ENCODE measurements at places on chromosomes 5 and 9. TPM values are rescaled to one million over a fixed set of nuclear protein-coding genes. Genes with fewer than 3 reads are reported as not detected.

Gene CBY3
- total RNA-seq: not detected

Gene KCNMB1
- 5.9 TPM for total RNA-seq

Gene PCDHB6
- total RNA-seq: 0.87 TPM

Gene PCDHGB7
- total RNA-seq: 14.6 TPM

Gene OMD
- total RNA-seq: 6.5 TPM

Gene GDNF
- total RNA-seq: 0.18 TPM

Gene ARL14EPL
- total RNA-seq: not detected

Gene GRXCR2
- total RNA-seq: not detected

Gene FAM221B
- total RNA-seq: 5.1 TPM

Gene C5orf52
- total RNA-seq: 5.9 TPM

Gene IL3
- total RNA-seq: not detected

DNA sequence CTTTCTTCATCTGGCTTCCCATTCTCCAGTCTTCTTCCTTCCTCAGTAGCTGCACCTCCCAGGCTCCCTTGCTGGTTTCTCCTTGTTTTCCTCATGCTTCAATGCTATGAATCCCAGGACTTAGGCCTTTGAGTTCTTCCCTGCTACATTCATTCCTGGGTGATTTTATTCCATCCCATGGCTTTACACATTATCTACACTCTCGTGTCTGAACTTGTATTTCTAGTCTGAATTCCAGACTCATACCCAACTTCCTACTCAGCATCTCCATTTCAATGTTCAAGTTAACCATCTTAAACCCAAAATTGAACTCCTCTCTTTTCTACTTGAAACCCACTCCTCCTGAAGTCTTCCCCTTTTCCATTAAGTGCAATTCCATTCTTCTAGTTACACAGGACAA, 20.0 kb downstream of the SLC24A2 start:
- no peak for DNase-seq
- no peak overlapping the region for H3K4me3 ChIP-seq
- H3K36me3 ChIP-seq: no peaks in the 10 kb centered on the region
- no peaks in the 10 kb centered on the region for H3K4me1 ChIP-seq
- H3K27me3 ChIP-seq: no peaks in the 10 kb centered on the region

GRCh38 chr9:38431116-38431515, 6.9 kb upstream of the IGFBPL1 start:
- no peaks in the 10 kb centered on the region for H3K36me3 ChIP-seq
- H3K4me1 ChIP-seq: no peaks in the 10 kb centered on the region
- H3K27ac ChIP-seq: no peak overlapping the region

GRCh38 chr5:146173597-146173996, 8.9 kb downstream of the LARS1 start:
- DNase-seq: no peak
- no peaks in the 10 kb centered on the region for H3K36me3 ChIP-seq
- no peaks in the 10 kb centered on the region for H3K4me1 ChIP-seq
- no peak overlapping the region for H3K27ac ChIP-seq

DNA sequence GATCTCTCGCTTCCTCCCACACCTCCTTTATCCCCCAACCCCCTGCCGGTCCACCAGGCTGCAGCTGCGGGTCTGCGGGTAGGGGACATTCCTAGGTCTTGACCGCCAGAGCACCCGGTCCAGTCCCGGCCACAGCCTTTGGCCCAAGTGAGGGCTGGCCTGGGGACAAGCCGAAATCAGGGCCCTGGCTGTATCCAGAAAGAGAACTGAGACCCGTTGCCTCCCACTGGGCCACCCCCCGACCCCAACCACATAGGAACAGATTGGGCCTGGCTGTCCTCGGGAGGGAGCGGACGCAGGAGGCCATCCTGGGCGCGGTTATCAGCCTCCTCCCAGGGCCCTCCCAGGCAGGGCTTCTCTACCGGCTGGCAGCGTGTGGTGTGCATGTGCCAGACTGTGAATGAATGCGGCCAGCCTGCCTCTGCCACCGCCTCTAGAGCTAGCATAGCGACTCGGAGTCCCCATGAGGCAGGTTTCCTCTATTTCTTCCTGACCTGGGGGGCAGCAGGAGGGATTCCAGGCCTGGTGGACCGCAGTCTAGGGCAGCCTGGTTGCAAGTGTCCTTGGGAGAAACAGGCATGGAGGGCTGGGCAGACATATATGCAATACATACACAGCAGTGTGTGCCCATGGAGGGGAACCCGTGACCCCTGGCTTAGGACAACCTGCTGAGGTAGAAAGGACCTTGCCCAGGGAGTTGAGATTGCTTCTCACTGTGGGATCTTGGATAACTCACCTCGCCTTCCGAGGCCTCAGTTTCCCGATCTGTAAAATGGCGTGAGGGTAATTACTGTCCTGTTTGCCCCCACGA, 1.2 kb downstream of the N4BP3 start:
- no peak overlapping the region for H3K27ac ChIP-seq
- H3K4me3 ChIP-seq: peak overlapping the region; percentile 48
- no peaks in the 10 kb centered on the region for H3K4me1 ChIP-seq
- no peaks in the 10 kb centered on the region for H3K27me3 ChIP-seq
- DNase-seq: no peak

DNA sequence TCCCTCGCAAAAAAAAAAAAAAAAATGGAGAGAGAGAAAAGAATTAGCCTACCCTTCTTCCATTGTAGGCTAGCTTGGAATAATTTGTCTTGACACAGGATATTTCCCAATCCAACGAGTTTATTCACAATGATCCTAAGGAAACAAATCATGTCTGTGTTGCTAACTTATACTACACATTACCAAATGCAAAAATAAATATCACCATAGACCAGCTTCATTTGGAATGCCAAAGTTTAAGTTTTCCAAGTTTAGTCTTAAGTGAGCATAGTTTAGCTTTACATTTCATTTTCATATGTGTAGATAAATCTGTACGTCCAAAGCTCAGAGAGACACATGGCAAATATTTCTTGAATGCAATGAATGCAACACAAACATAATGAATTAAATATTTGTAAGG, 1106.2 kb upstream of the DMAC1 start:
- no peak overlapping the region for H3K4me3 ChIP-seq
- no peak overlapping the region for H3K27ac ChIP-seq
- H3K36me3 ChIP-seq: no peaks in the 10 kb centered on the region

GRCh38 chr5:9189681-9190080, 356.2 kb downstream of the SEMA5A start:
- no peaks in the 10 kb centered on the region for H3K36me3 ChIP-seq
- H3K27me3 ChIP-seq: no peaks in the 10 kb centered on the region
- H3K4me3 ChIP-seq: no peak overlapping the region

DNA sequence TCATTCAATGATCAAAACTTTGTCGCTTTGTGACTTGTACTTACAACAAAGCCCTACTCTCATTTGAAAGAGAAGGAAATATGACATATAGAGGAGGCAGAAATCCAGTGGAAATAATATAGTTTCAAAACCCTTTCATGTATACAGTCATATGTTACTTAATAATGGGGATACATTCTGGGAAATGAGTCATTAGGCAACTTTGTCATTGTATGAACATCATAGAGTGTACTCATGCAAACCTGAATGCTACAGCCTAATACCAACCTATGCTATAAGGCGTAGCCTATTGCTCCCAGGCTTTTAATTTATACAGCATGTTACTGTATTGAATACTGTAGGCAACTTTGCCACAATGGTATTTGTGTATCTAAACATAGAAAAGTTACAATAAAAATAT, 69.0 kb upstream of the SMC2 start:
- no peak overlapping the region for H3K27ac ChIP-seq
- no peak overlapping the region for H3K4me3 ChIP-seq
- no peak for DNase-seq
- H3K27me3 ChIP-seq: no peaks in the 10 kb centered on the region
- no peaks in the 10 kb centered on the region for H3K36me3 ChIP-seq

DNA sequence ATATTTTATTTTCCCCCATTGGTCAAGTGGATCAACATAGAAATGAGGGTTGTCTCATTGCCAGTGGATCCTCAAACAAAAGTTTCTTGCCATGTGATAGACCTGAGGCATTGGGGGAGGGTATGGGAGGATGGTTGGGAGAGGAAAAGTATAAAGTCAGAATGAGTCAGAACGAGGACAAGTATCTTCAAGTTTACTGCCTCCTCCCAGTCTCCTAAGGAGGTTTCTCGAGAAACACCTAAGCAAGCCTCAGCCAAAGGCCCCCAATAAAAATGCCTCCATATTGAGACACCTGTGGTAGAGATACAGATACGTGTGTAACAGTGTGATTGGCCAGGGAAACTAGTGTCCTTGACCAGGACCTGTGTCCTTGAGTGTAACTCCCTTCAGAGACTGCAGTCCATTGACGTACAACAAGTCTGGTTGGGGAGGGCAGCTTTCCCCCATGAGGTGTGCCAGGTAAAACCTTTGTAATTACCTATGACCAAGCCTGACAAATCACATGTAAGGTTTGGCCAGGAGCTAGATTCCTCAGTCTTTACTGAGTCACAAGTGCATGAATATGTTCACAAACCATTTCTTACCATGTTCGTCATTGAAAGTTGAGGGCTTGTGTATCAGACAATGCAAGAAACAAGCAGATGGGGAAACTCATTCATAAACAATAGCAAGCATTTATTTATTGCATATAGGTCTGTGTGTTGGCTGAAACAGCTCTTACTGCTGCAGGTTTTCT, 198.6 kb upstream of the SH3GL2 start:
- DNase-seq: no peak
- H3K27ac ChIP-seq: no peak overlapping the region
- no peaks in the 10 kb centered on the region for H3K4me1 ChIP-seq
- no peaks in the 10 kb centered on the region for H3K27me3 ChIP-seq

GRCh38 chr5:958701-959571, 49.7 kb upstream of the NKD2 start:
- DNase-seq: peak; percentile 28
- H3K27ac ChIP-seq: no peak overlapping the region

DNA sequence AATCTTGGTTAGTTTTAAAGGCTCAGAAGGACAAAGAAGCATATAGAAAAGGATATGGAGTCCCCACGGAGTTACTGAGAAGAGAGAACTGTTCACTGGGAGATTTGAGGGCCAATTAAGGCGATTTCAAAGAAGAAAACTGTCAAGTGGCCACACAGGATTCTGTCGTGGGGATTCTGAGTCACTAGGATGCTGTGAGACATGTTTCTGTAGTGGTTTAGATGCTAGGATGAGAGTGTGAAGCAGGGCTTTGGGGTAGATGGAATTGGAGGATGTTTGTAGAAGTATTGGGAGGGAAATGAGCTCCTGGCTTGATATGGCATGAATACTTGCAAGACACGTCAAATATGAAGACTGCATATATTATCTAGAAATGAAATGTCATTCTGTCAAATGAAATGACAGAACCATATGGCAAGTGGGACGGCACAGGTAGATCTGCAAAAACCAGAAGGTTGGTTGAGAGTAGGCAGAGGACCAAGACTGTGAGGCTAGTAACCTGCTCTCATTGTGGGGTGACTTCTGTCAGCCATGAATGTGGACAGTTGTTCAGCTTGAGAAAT, 136.3 kb upstream of the SPRY4 start:
- H3K27me3 ChIP-seq: no peaks in the 10 kb centered on the region
- no peaks in the 10 kb centered on the region for H3K36me3 ChIP-seq
- H3K4me1 ChIP-seq: no peaks in the 10 kb centered on the region
- H3K27ac ChIP-seq: no peak overlapping the region

- H3K27me3 ChIP-seq: no peaks in the 10 kb centered on the region
- no peak overlapping the region for H3K27ac ChIP-seq
- no peak for DNase-seq
- H3K36me3 ChIP-seq: no peaks in the 10 kb centered on the region
- no peak overlapping the region for H3K4me3 ChIP-seq
Observed at GRCh38 chr9:89544279-89544661, 46.4 kb upstream of the SEMA4D start.

DNA sequence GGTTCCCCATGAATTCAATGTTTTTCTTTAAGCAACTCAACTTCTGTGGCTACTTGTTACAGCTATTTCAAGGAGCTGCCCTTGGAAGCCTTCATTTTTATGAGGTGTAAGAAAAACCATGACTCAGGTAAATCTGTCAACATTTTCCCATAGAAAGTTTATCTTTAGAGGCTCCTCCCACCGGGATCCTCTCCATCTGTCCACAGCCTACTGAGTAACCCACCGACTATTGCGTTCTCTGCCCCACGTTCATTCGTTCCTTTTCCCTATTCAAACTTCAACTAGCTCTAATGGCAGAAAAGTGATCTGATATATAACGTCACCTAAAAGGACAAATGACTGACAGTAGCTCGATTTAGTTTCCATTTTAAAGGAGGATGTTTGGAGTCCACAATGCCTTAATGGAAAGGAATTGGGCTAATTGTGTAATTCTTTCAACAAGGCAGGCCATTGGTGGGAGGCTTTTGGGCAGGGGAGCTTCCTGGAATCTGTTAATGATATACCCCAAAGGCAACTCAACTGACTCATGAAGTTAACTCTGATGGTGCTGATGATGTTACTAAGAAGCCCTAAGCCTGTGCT, 29.3 kb upstream of the NR3C1 start:
- no peak for DNase-seq
- no peaks in the 10 kb centered on the region for H3K36me3 ChIP-seq
- no peak overlapping the region for H3K27ac ChIP-seq
- H3K27me3 ChIP-seq: no peaks in the 10 kb centered on the region
- no peak overlapping the region for H3K4me3 ChIP-seq

DNA sequence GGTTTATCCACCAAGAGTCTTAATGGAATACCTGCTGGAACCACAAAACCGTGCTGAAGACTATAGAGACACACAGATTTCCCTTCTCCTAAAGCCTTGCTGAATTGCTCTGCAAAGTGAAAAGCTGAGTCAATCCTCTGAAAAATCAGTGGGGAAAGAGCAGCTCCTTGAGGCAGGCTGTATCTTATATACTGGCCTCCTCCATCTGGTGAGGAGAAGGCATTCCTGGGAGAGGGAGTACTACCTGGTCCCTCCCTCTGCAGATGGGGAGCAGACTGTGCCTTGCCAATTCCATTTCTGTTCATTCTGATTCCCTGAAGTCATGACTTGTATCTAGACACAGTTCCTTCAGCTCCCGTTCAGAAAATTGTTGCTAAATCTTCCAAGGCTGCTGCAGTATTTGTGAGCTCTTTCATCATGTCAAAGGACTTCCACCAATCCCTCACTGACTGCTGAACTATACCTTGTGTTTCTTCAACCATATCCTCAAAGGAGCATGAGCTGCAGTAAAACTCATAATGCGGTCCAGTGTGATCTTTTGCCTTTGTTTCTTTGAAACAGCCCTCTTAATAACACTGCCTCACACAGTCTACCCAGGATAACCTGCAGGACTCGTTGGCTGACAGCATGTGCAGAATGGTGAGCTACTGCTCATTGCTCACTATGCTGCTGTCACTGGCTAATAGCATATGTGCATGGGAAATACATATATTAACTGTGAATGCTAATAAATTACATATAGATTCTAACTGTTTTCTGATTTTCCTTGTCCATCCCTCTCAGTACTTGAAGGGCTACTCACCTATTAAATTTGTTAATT, 84.5 kb downstream of the FOXD1 start:
- H3K4me3 ChIP-seq: no peak overlapping the region
- H3K27me3 ChIP-seq: peaks cover 2% of the 10 kb centered on the region
- no peak overlapping the region for H3K27ac ChIP-seq
- DNase-seq: no peak
